IPS-NIHi11 (cell line): ENCODE measurements at places on chromosomes 16 and 17.
A peak's percentile ranks its signal among the peaks of the same experiment; 100 is the strongest.

GRCh38 chr17:3514873-3515272, 39.1 kb downstream of the ASPA start:
- DNase-seq: no peak

GRCh38 chr16:82037666-82038065, 2.6 kb downstream of the HSD17B2 start:
- no peak for DNase-seq

DNA sequence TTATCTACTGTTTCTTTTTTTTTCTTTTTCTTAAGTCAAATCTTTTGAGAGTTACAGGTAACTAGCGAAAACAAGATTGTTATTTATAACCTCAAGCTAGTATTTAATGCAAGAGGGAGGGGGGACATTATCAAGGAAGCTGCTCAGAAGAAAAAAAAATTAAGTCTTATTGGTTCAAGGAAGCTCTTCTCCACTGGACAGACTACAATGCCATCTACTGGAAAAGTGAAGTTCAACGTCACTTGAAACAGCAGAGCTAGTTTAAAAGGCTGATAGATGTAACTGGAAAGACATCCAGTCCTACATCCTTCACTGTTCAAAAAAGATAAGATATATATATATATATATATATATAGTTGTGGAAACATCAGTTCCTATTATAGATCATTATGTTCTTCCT, 418.0 kb upstream of the PSMD7 start:
- peak; percentile 25 for DNase-seq

GRCh38 chr16:29290631-29291247, 115.8 kb downstream of the NPIPB11 start:
- DNase-seq: peak; percentile 82
